ENCODE measurements at places on chromosomes 7 and 10.

DNA sequence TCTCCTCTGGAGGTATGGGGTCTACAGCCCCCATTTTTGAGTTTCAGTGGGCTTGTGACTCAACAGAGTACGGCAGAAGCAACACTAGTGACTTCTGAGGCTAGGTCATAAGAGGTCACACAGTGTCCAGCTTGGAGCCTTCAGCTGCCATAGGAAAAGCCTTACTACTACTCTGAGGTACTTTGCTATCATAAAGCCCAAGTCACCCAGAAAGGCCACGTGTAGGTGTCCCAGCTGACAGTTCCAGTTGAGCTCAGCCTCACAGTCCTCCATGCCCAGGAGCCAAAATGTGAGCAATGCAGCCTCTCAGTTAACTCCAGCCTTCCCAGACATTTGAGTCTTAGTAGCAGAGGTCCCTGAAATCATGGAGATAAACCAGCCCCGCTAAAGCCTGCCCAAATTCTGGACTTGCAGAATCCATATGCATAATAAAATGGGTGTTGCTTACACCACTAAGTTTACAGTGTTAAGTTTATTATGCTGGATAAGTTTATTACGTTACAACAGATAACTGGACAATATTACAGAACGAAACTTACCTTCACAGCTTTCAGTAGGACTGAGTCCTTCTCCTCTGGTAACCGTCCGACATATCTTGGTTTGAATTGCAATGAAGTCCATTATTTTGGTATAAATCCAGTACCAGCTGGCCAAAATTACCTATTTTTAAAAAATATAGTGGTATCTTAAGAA, 181.1 kb downstream of the AVL9 start:
- DNase-seq, result no peak

GRCh38 chr7:65463184-65463583, 89.5 kb downstream of the ZNF92 start:
- no peak for DNase-seq

GRCh38 chr10:12848439-12849173, 152.9 kb downstream of the CCDC3 start:
- DNase-seq, result no peak

DNA sequence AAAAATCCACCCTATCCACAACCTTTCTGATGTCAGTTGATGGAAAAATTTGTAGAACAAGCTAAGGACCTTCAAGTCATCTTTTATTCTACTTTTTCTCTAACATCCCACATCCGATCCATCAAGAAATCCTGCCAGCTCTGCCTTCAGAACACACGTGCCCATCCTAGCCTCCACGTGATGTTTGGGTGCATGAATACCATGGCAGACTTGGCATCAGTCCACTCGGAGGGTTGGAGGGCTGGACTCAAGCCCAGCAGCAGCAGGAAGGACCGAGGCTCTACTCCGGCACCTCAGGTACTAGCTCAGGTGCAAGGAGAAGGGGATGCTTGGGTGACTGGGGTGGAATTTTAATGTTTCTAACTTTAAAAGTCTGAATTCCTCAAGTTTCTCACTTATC, 428.6 kb downstream of the DPP6 start:
- DNase-seq, result no peak

DNA sequence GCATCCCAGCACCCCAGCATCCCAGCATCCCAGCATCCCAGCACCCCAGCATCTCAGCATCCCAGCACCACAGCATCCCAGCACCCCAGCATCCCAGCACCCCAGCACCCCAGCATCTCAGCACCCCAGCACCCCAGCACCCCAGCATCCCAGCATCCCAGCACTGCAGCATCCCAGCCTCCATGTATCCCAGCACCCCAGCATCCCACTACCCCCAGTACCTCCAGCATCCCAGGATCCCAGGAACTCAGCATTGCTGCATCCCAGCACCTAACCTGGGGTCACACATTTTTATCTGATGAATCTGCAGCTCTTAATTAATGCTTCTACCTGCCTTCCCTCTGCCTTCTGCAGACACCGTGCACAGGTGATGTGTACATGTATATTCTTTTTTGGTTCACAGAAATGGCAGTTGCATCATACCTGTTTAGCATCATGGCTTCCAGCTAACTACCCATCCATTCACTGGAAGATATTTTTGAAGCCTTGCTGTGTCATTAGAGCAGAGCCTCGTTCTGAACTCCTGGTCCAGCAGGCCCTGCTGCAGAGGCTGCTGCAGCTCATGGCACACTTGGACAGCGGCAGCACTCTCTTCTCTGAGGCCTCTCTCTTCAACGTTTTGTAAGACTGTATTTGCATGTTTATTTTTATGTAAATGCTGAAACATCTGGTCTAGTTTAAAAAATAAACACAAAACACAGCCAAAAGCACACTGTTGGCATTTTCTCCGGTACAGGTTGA, 4.6 kb upstream of the CFAP46 start:
- no peak for DNase-seq

DNA sequence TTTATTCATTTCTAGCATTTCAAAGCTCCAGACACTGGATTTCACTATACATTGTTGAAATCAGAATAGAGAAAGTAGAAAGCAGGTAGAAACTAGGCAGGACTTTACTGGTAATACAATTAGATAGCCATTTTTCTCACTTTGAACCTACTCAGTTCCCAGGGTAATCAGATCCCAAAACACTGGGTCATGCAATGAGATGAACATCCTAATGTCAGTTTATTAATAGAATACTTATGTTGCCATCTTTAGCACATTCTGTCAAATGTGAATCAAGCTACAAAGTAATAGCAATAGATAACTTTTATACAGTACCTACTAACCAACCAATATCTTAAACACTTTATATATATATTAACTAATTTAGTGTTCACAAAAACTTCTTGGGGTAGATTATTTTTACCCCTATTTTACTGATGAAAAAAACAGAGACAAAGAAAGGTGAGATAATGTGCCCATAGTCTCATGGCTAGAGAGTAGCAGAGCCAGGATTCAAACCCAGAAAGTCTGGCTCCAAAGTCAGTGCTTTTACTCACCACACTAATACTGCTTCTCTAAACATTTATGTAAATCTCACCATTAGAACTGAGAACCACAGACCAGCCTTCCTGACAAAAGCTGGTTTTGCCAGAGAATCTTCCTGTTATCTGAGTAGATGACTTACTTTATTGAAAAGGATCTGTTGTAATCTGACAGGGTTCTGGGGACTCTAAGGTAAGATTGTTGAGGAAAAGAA, 153.8 kb upstream of the KAT6B start:
- no peak for DNase-seq
